ENCODE measurements at places on chromosomes 6 and 20.
A peak's percentile ranks its signal among the peaks of the same experiment; 100 is the strongest.

GRCh38 chr20:31474097-31474436, 860 bp downstream of the DEFB124 start:
- no peak for DNase-seq

GRCh38 chr6:29631860-29632731, 887 bp downstream of the GABBR1 start:
- DNase-seq, result peak; percentile 80

- DNase-seq, result no peak
These were observed 95.9 kb upstream of the JAG1 start for GRCh38 chr20:10769700-10770099.

DNA sequence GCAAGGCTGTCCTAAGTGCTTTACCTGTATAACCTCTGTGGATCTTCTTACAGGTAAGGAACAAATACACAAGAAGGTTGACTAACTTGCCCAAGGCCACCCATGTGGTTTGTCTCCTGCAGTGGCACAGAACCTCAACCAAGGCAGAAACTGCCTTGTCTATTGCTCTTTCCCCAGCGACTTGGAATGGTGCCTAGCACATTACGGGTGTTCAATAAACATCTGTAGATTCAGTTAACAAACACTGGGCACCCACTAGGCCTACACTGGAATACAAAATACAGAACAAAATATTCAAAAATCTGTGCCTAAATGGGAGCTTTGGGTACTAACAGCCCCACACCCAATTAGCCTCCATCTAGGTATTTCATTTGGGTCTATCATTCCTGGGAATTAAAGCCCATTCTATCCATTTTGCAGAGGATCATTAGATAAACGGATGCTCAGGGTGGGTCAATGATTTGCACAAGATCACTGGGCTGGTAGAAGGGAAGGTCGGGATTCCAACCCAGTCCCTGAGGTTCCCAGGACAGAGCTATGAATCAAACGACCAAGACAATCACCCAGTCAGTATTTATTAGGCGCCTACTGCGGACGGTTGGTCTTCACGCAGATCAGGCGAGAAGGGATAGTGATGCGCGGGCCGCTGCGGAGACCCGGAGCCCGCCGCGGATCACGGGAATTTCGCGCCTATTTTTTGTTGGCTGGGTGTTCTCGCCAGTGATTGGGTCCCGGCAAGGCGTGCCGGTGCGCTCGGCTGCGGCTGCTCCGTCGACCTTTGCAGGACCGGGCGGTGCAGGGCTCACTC, at the start of gene STK35:
TSS of gene STK35 (plus strand) at position 771 of the 808 bp plus-strand sequence. CDS start 55 bp downstream, outside the sequence.
- DNase-seq, result no peak

DNA sequence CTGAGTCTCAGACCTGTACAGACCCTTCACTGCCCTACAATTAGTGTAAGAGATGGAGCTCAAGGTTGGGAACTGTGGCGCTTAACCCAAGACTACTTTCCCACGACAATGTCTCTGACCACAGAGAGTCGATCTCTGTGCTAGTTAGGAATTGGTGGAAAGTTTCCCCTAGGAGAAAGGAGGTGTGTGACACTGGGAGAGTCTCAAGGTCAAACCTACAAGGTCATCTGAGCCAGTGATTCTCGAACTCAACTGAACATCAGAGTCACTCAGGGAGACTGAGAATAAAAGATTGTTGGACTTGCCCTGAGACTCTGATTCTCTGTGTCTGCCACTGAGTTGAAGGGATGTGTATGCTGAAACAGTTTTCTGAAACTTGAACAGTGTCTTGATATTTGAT, 9.7 kb upstream of the AFDN start:
- no peak for DNase-seq

GRCh38 chr20:3093861-3094361, 9.4 kb upstream of the AVP start:
- DNase-seq, result no peak

- no peak for DNase-seq
These were observed 6.9 kb downstream of the ZFP57 start for GRCh38 chr6:29674008-29674407.

DNA sequence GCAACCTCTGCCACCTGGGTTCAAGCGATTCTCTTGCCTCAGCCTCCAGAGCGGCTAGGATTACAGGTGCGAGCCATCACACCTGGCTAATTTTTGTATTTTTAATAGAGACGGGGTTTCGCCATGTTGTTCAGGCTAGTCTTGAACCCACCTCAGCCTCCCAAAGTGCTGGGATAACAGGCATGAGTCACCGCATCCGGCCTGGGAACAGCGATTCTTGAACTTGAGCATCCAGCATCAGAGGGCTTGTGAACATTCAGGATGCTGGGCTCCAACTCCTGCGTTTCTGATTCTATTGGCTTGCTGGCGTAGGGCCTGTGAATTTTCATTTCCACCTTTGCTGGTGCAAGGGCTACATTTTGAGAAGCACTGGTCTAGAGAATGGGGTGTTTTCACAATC, 24.5 kb upstream of the PIM1 start:
- no peak for DNase-seq

- DNase-seq, result no peak
These were observed 93.7 kb downstream of the PPP1R14C start for GRCh38 chr6:150236544-150236943.

DNA sequence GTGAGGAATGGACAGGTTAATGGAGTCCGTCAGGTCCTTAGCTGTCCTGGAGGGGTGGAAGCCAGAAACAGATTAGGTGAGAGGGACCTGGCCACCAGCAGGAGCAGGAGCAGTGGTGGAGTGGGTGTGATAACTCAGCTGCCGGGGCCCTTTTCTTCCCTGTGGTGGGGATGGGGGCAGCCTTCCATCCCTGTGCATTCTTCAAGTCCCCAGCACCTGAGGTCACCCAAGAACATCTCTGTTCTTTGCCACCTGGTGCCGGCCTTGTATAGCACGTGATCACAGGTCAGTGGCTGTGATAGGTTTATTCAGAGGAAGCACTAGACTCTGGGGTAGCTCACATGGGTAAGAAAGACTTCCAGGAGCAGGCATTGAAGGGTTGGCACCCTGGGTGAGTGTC, 16.6 kb downstream of the ERGIC3 start:
- no peak for DNase-seq

GRCh38 chr6:32855467-32856174, 1.6 kb downstream of the PSMB9 start:
- no peak for DNase-seq

GRCh38 chr6:51678905-51679620, 408.4 kb downstream of the PKHD1 start:
- no peak for DNase-seq

Data from G401 (cell line).